ENCODE measurements at places on chromosomes 7 and 10.

DNA sequence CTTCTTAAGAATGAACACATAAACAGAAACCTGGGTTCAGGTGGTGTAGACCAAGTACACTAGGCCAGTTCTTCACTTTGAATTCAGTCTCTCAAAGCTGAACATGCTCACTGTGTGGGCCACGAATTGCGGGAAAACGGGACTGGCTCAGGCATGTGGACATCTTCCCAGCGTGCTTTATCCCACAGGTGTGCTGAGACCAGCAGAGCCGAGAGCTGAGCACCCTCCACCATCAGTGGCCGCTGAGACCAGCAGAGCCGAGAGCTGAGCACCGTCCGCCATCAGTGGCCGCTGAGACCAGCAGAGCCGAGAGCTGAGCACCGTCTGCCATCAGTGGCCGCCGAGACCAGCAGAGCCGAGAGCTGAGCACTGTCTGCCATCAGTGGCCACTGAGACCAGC, 265.4 kb downstream of the DNAJB6 start:
- no peak for DNase-seq

DNA sequence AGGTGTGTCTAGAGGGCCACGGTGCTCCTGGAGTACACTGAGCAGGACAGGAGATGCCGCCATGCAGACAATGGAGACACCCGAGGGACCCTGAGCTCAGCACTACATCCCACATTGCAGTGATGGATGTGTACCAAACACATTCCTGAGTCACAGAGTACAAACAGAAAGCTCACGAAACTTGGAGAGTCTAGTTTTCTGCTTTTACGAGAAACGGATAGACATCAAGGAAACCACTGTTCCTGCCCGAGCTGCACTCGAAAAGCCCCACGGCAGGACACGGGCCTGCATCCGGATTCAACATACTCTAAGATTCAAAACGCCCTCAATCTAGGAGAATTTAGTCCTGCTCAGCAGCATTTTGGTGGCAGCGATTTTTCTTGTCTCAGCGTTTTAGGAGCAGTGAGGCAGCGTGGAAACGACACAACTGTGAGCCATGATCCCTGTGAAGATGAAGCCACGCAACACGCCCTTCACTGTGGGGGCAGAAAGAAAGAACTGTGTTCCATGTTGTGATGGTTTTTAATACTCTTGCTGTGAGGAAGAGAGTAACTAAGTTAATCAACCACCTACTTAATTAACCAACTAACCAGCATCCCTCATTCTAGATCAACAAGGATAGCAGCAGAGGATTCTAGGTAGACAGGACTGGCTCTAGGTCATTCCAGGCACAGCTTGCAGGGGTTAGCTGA, 3.2 kb downstream of the TNS3 start:
- no peak for DNase-seq

DNA sequence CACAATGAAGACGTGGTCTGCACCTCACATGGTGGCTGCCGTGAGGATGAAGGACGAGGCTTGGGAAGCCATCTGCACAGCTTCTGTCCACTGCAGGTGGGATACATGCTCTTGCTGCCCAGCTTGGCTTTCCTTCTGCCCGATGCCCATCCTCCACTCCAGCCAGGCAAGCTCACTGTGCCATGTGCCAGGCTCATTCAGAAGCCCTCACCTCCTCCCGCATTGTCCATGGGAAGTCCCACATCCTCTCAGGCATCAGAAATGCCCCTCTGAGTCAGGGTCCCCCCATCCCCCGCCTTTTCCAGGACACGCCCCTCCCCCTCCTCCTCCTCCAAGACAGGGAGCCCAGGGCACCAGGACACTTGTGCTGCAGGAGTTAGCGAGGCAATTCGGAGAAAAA, 4.6 kb upstream of the NOM1 start:
- DNase-seq, result no peak

- no peak for DNase-seq
Measured at GRCh38 chr7:27314111-27314510, 71.5 kb downstream of the EVX1 start.

DNA sequence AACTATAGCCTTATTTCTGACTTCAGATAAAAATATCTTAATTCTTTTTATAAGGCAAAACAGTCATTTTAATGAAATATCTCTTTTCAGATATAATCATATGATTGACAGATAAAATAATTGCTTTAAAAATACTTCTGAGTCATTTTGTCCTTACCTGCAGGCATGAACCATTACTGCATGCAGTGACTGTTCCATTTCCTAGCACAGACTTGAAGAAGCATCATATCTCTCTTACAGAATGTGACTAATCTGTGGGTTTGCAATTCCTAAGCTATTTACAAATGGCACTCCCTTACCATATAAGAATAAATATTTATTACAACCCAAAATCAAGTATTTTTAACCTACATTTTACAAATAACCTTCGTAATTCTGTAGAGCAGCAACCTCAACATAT, 120.7 kb downstream of the SRPK2 start:
- no peak for DNase-seq

DNA sequence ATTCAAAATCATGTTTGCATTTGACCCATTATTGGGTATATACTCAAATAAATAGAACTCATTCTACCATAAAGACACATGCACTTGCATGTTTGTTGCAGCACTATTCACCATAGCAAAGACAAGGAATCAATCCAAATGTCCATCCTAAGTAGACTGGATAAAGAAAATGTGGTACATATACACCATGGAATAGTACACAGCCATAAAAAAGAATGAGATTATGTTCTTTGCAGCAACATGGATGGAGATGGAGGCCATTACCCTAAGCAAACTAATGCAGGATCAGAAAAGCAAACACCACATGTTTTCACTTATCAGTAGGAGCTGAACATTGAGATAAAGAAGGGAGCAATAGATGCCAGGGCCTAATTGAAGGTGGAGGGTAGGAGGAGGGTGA, 12.0 kb upstream of the HHEX start:
- DNase-seq, result no peak

DNA sequence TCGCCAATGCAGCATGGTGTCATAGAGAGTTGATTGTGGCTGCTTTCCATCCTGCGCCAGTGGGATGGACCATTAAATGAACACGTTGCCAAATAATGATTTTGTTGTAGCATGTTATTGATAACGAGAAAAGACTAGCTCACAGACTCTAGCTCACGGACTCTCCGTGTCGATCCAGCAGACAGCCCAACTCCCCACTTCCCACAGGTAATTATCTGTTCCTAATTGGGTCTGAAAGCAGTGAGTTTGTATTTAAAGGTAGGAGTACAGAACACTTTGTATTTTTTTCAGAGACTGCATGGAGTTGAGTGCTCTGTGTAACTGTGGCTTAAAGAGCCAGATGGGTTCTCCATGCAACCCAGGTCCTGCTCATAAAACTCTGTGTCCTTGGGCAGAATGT, 1250.5 kb downstream of the TYW1 start:
- DNase-seq, result no peak

GRCh38 chr10:118776960-118777359, 22.2 kb upstream of the CACUL1 start:
- no peak for DNase-seq

GRCh38 chr10:1589257-1589656, 148.1 kb downstream of the ADARB2 start:
- no peak for DNase-seq

DNA sequence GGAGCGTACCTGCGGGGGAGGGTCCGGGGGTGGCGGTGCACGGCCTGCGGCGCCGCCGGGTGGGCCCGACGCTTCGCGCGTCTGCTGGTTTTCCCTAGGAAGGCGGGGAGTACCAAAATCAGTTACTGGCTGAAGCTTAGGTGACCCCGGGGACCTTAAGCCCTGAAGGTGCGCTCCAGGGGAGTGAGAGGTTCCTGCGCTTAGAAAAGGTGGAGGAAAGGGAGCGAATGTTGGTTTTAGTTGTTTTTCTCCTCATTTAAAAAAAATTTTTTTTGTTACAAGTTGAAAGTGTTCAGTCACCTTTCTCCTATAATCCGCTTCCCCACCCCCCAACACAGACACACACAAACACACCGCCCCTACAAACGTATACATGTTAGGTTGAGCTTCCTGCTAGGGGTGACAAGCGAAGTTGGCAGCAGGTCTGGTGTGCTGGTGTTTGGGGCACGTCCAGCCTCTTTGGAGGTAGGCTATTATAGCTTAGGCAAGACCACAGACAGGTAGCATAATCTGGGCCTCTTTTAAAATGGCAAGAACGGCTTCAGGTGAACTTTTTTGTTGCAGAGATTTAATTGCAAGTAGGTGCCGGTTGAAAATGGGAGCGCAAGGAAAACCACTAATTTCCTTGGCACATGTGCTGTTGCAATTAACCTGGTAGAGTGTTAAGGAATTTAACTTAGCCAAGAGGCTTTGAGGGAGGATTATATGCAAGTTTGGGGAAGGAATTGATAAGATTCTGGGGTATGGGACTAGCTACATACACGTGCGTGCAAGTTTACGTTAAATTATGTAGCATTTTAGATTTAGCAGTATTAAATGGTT, 945 bp downstream of the ADD3 start:
- DNase-seq, result no peak

GRCh38 chr10:123472606-123473005, 193.5 kb upstream of the GPR26 start:
- DNase-seq, result no peak

- no peak for DNase-seq
Measured at GRCh38 chr10:32713560-32713959, 244.5 kb downstream of the ITGB1 start.

DNA sequence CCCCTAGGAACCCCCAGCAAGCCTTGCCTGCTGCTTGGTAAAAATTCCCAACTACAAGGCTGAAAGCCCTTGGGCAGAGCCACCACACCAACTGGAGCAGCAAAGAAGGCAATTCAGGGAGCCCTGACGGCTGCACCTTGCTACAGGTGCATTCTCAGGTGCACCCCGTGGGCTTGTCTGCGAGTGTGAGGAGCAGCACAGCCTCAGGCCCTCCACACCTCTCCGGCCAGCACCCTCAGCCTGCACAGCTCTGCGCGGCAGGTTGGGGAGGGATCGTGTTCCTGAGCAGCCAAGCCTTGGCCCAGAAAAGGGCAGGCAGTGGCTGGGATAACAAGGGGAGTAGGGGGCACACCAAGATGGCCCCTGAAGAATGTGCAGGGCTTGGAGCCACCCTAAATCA, 104.1 kb downstream of the FAM53B start:
- DNase-seq, result no peak

- no peak for DNase-seq
Measured at GRCh38 chr10:29534590-29534989, 100.2 kb downstream of the SVIL start.

GRCh38 chr7:18565337-18565736, 69.8 kb downstream of the HDAC9 start:
- DNase-seq, result no peak

GRCh38 chr7:129368389-129368986, 65.7 kb upstream of the STRIP2 start:
- no peak for DNase-seq

Data from neural crest cell (in vitro differentiated cells).